Ascending aorta (tissue), 2 donors: ENCODE measurements at places on chromosomes 13 and 19.

GRCh38 chr13:45341799-45342500 lies 967 bp upstream of the TPT1 start:
- H3K27ac ChIP-seq, result peak overlapping the region; percentile 99
- peak; percentile 88 for DNase-seq
- H3K36me3 ChIP-seq, result peaks cover 39% of the 10 kb centered on the region
- H3K27me3 ChIP-seq, result no peaks in the 10 kb centered on the region

DNA sequence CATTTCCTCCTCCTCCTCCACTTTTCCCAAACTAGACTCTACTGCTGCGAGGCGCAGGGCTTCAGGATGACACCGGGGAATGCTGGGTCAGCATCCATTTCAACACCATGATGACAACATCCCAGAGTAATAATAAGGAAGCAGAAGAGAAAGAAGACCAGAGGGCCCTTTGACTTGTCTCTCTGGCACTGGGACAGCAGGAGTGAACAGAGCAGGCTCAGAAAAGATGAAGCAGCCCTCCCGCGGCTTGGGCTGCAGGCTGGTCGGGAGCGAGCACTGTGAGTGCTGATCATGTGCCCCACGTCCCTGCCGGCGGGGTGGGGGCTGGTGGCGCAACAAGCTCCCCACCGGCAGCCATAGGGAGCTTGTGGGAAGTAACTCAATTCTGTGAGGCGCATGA lies 30.5 kb downstream of the RANBP3 start:
- no peak overlapping the region for H3K4me3 ChIP-seq
- no peak overlapping the region for H3K27ac ChIP-seq
- H3K4me1 ChIP-seq, result peaks cover 24% of the 10 kb centered on the region
- peaks cover 4% of the 10 kb centered on the region for H3K36me3 ChIP-seq

GRCh38 chr13:81929988-81930387 lies 1589.1 kb upstream of the SPRY2 start:
- no peak overlapping the region for H3K4me3 ChIP-seq
- H3K36me3 ChIP-seq, result no peaks in the 10 kb centered on the region
- no peak overlapping the region for H3K27ac ChIP-seq
- no peaks in the 10 kb centered on the region for H3K27me3 ChIP-seq

- no peak overlapping the region for H3K4me3 ChIP-seq
- H3K27ac ChIP-seq, result no peak overlapping the region
- H3K4me1 ChIP-seq, result no peaks in the 10 kb centered on the region
- H3K27me3 ChIP-seq, result no peaks in the 10 kb centered on the region
- no peak for DNase-seq
- H3K36me3 ChIP-seq, result no peaks in the 10 kb centered on the region
These were observed 16.1 kb downstream of the ZFR2 start for GRCh38 chr19:3852614-3853254.

DNA sequence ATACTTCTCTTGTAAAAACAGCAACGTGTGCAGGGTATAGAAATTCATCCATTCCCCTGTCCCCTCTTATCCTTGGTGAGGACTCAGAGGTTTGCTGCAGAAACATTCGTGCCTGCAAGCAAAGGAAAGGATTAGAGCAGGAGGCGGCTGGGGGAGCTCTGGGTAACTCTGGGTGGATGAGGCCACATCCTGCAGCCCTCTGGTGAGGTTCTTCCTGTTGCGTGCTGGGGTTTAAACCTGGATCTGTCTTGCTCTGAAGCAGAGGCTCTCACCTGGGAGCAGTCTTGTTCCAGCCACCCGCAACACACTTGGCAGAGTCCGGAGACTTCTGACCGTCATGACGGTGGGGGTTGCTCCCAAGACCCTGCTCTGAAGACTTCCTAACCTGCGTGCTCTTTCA lies 69.2 kb downstream of the ATP11A start:
- no peaks in the 10 kb centered on the region for H3K27me3 ChIP-seq
- no peak for DNase-seq
- no peaks in the 10 kb centered on the region for H3K4me1 ChIP-seq
- no peaks in the 10 kb centered on the region for H3K36me3 ChIP-seq
